ENCODE measurements at places on chromosomes 11 and 22. TPM values are rescaled to one million over a fixed set of nuclear protein-coding genes. Genes with fewer than 3 reads are reported as not detected.

TRIM34 gene
- 10.4 TPM for total RNA-seq

SLC7A4 gene
- total RNA-seq, result not detected

DNA sequence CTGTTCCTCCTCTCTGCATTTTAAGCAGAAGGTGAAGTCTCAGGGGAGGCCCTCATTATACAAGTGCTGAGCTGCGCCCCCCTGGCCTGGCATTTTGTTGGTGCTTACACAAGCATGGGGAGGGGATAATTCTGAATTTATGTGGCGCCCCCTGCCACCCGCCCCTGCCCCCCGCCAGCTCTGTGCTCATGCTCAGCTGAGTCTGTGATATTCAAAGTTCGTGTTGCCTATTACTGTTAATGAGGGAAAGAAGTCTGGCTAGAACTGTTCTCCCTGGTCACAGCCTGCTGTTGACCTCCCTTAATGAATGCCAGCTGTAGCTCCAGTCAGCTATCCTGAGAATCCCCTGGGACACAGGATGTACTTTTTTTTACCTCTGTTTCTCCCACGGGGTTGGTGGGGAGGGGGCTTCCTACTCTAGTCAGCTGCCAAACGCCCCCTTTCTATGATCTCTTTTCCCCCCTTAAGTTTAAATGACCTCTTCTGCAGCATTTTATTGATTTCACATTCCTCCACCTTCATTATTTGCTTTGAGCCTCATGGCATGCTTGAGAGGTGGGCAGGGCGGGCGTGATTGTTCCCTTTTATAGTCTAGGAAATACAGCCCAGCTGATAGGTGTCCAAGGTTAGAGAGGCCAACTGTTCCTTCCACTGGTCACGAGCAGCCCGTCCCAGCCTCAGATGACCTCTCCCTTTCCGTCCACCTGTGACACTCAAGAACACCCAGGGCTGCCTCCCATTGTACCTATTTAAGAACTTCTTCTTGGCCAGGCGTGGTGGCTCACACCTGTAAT, 12.2 kb downstream of the USP2 start:
- peaks cover 28% of the 10 kb centered on the region for H3K4me1 ChIP-seq
- H3K36me3 ChIP-seq, result no peaks in the 10 kb centered on the region
- peaks cover 20% of the 10 kb centered on the region for H3K27me3 ChIP-seq
- no peak for DNase-seq
- H3K27ac ChIP-seq, result no peak overlapping the region

GRCh38 chr11:106770489-106771085, 247.7 kb downstream of the GUCY1A2 start:
- DNase-seq, result no peak
- H3K4me1 ChIP-seq, result no peaks in the 10 kb centered on the region
- H3K4me3 ChIP-seq, result no peak overlapping the region
- no peak overlapping the region for H3K27ac ChIP-seq

DNA sequence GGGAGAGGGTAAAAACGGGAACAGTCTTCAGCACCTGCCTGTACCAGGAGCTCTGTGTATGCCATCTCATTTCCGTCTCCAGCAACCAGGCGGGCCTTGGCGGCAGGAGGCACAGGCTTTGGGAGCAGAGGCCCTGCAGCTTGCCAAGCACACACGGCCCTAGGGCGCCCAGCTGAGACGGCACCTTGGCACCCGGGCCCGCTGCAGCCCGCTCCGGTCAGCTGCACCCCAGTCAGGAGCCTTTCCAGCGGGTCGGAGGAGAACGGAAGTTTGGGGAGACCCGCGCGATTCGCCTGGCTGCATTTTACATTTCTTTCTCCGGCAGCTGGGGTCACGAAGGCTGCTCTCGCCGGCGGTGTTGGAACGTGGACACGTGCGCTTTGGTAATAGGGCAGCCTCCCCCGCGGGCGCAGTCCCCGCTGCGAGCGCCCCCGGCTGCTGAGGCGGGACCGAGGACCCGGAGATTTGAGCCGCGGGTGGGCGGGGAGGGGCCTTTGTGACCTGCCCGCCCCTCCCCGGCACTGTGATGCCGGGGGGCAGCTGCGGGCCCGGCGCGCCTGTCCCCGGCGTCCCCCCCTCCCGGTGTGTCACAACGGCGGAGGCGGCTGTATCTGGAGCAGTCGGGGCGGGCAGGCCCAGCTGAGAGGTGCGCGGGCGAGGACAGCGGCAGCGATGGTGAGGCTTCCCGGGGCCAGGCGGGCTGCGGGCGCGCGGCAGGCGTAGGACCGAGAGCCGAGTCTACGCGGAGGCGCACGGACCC, at the start of gene TUBA8:
Gene TUBA8 (plus strand): TSS at position 616 of the 760 bp plus-strand sequence. CDS start 57 bp downstream, at position 673.
- H3K27me3 ChIP-seq, result no peaks in the 10 kb centered on the region
- DNase-seq, result peak; percentile 6
- H3K4me3 ChIP-seq, result peak within 1 kb of the TSS; percentile 4
- H3K27ac ChIP-seq, result no peak within 1 kb of the TSS
- H3K36me3 ChIP-seq, result no peaks in the 10 kb centered on the region
- peaks cover 20% of the 10 kb centered on the region for H3K4me1 ChIP-seq

DNA sequence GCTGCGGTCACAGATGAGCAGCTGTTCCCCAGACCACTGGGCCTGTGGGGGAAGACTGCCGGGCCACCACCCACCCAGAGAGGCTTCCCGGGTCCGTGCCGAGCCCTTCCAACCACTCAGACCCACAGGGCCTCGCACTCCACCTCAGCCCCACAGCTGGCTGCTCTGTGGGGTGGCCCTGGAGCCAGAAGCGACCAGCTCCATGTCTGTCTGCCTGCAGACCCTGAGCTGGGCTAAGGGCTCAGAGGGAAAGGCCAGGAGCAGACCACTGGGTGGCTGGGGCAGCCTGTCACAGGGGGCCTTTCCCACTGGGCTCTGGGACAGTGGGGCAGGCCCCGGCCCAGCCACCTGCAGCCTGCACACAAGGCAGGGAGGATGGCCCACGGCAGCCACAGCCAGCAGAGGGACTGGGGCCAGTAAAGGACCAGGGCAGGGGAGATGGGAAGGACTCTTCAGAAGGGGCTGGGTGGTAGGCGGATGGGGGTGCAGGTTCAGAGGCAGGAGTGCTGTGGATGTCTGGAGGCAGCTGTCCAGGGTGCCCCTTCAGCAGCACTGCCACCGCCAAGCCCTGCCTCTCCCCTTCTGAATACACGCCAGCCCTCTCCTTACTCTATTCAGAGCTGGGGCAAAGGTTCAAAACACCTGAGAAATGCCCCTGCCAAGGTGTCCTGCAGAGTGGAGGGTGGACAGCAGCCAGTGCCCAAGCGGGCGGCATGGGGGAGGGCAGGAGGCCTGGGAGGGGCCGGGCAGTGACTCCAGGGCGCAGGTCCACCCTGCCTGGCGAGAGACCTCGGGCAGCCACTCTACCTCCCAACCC, 32.2 kb downstream of the GNB1L start:
- no peak overlapping the region for H3K27ac ChIP-seq
- H3K4me3 ChIP-seq, result no peak overlapping the region
- H3K27me3 ChIP-seq, result no peaks in the 10 kb centered on the region
- no peaks in the 10 kb centered on the region for H3K4me1 ChIP-seq

DNA sequence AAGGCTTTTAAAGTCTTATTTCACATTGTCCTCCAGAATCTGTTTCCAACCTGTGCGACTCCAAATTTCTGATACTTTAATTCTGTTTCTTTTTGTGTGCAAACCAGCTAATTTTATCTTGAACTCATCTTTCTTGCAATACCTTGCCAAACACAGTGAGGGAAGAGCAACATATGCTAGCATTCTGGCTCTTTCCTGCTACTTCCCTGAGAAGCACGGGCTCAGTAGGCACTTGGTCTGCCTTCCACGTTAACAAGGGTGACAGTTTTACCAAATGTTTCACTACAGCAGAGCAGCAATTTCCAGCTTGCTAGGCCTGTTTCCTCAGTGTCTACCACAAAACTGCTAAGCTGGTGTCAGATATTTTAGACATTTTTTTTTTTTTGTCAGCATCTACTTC, 405.8 kb downstream of the NTM start:
- DNase-seq, result no peak
- no peak overlapping the region for H3K4me3 ChIP-seq
- H3K27ac ChIP-seq, result no peak overlapping the region

DNA sequence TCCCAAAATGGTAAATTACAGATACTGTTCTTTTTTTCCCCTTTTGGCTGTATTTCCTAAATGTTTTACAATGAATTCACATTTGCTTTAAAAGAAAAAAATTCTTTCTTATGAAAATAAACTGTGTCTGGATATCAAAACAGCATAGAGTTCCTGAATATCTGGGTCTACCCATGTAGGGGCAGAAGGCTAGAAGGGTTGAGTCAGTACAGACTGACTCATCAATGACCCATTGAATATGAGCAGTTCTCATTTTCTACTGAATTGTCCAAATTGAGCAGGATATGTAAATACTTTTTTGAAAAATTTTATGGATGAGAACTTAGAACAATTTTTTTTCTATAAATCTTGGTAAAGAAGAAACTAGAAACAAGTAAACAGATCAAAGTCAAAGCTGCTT, 16.3 kb upstream of the C11orf87 start:
- no peak overlapping the region for H3K27ac ChIP-seq
- H3K4me3 ChIP-seq, result no peak overlapping the region
- DNase-seq, result no peak
- H3K27me3 ChIP-seq, result no peaks in the 10 kb centered on the region
- no peaks in the 10 kb centered on the region for H3K36me3 ChIP-seq
- no peaks in the 10 kb centered on the region for H3K4me1 ChIP-seq

DNA sequence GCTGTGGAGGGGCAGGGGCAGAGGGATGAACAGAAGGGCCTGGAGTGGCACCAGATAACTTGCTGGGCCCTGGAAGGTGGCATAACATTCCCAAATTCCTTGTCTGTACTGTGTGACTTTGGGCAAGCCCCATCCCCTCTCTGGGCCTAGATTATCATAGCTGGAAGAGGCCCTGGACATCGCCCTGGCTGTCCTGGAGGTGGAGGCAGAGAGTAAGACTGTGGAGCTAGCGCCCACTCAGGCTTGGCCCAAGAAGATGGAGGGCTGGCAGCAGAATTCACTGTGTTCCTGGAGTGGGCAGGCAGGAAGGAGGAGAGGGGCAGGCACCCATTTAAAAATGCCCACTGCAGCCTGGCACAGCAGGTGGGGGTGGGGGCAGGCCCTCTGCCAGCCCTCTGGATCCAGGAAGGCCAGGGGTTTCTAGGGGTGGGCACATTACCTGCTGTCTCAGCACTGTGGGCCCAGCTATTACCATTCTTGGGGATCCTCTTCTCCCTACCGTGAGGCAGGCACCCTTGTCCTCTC, 22.6 kb downstream of the ARHGEF17 start:
- H3K4me1 ChIP-seq, result no peaks in the 10 kb centered on the region
- H3K36me3 ChIP-seq, result no peaks in the 10 kb centered on the region
- H3K27me3 ChIP-seq, result no peaks in the 10 kb centered on the region
- no peak overlapping the region for H3K27ac ChIP-seq

CBLIF gene
- total RNA-seq, result not detected

GGTLC3 gene
- total RNA-seq, result not detected

Data from CD4-positive, alpha-beta memory T cell (primary cell).